Suppressor macrophage treated with lipopolysaccharide for 4 hours (primary cell): ENCODE measurements at places on chromosomes 16 and 17.

- DNase-seq = no peak
Measured at GRCh38 chr17:10121971-10122707, 76.3 kb downstream of the GAS7 start.

DNA sequence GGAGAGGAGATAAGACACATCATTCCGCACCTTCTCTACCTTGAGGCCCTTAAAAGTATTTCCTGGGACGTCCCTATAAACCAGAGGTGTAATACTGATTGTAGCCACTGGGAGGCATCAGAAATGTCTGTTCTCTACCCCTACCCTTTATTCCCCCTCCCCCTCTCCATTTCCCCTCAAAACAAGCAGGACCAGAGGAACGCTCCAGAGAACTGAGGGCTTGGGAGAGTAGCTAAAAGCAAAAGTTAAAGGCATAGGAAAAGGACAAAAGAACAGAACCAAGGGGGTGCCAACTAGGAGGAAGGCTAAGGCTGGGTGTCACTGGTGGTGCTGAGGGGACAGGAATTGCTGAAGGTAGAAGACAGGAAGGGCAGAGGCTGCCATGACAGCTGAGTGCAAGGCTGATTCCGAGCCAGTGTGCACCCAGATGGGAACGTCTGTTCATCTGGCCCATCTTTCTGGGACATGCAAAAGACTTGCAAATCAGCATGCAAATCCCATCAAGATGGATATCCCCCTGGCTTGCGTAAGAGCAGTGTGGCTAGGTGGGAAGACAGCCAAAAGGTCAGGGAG is 6.7 kb downstream of the CAMTA2 start:
- peak; percentile 51 for DNase-seq

- no peak for DNase-seq
Measured at GRCh38 chr17:37123386-37123785, 174.6 kb downstream of the AATF start.

GRCh38 chr16:49287572-49287971 is 5.9 kb upstream of the CBLN1 start:
- DNase-seq = no peak

- no peak for DNase-seq
Measured at GRCh38 chr17:15245054-15245453, 20.1 kb downstream of the PMP22 start.

DNA sequence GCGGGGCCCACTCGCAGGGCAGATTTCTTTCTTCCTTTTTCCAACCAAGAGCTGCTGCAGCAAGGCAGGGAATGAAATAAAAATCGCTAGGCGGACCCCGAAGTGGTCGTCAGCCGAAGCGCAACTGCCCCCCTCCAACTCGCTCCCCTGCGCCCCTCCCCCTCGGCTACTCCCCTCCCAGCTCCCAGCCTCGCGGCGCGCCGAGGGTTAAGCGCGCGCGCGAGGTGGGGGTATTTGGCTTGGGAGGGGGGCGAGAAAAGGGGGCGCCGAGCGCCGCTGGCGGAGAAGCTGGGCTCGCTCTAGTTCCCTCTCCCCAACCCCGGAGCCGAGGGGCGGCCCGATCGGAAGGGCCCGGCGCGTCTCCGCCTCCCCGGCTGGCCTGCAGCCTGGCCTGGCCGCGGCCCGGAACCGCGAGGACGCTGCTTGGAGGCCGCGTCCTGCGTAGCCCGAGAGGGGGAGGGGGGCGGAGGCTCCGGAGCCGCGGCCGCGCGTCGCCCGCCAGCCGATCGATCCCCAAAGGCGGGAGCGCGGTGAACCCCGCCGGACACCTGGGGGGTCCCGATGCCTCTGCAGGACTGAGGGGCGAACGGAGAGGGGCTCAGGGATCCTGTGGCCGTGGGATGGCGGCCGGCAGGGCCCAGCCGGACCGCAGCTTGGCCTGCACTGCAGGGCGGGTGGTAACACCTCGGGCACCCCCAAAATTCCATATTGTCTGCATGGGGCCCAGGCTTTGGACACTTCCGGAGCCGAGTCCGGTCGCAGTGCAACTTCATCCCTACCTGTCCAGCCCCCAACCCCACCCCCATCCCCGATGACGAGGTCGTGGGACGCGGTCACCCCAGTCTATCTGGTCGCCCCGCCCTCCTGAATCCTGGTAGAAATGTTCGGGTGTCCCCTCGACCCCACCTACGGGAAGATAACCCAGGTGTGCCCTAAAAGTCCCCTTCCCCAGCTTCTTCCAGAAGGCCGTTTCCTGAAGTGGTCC is 4.9 kb upstream of the CBX4 start:
- DNase-seq = peak; percentile 56

DNA sequence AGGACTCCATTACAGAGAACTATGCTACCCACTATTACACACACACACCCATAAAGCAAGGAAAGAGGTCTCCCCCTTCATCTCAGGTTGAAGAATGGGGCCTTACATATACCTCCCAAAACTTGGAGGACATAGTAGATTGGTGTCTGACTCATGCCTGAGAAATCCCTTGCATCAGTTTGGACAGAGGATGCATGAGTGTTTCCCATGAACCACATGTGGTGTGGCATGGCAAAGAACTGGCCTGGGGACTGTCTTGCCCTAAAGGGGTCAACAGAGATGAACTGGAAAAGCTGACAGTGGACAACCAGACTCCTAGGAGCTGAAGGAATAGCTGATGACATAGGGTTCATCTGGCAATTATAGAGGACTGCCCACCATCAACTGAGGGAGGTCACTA is 54.0 kb downstream of the DYNLRB2 start:
- DNase-seq = no peak

DNA sequence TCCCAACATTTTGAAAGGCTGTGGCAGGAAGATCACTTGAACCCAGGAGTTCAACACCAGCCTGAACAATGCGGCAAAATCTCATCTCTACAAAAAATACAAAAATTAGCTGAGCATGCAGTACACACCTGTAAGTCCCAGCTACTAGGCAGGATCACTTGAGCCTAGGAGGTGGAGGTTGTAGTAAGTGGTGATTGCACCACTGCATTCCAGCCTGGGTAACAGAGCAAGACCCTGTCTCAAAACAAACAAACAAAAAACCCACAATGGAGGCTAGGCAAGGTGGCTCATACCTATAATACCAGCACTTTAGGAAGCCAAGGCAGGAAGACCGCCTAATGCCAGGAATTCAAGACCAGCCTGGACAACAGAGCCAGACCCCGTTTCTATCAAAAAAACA is 12.0 kb downstream of the APPBP2 start:
- DNase-seq = no peak

- DNase-seq = no peak
Measured at GRCh38 chr16:89924925-89925307, 1.8 kb downstream of the TUBB3 start.

GRCh38 chr16:27353853-27354252 is 40.1 kb downstream of the IL4R start:
- DNase-seq = no peak

DNA sequence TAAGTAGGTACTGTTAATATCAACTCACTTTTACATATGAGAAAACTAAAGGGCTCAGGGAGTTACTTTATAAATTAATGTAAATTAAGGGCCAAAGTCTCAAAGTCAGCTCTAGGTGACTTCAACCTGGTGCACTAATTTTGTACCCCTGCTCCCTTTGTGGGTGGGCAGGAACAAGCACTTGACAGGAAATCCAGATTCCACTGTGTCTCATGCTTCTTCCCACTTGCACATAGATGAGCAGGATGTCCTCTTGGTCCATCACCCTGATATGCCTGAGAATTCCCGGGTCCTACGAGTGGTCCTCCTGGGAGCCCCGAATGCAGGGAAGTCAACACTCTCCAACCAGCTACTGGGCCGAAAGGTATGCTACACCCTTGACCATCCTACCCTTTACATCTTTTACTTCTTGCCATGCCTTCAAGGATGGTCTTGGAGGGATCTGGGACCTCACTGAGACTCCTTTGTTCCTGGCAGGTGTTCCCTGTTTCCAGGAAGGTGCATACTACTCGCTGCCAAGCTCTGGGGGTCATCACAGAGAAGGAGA is 1.3 kb downstream of the ERAL1 start:
- no peak for DNase-seq

- no peak for DNase-seq
Measured at GRCh38 chr16:58198803-58199411, 1.0 kb upstream of the CSNK2A2 start.

DNA sequence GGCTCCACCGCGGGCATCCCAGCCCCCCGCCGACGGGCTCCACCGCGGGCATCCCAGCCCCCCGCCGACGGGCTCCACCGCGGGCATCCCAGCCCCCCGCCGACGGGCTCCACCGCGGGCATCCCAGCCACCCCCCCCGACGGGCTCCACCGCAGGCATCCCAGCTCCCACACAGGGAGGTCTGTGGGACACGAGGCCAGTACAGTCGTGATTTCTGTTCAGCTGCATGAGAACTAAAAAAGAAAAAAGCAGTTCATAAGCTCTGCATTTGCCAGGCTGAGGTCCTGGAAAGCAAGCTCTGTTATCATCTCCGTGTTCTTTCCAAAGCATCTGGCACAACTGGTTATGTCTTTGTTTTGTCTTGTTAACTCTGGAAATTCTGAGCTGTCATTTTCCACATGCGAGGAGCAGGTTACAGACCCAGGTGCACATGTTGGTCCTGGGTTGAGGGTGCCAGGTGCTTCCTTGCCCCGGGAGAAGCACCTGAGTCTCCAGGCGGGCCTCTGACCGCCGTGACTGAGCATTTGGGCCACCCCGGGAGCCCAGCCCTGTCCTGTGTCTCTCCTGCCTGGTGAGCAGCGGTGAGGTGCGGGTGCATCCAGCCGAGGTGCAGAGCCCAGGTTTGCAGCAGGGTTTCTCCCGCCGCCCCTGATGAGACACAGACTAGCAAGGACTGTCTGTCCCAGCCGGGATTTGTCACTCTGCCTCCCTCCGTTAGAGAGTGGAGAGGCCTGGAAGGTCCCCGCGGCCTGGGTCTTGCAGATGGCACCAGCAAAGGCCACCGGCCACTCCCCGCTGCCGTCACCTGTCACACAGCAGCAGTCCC is 9.9 kb upstream of the WFIKKN1 start:
- DNase-seq = no peak

- DNase-seq = no peak
Measured at GRCh38 chr17:83076938-83077337, 2.5 kb upstream of the METRNL start.

DNA sequence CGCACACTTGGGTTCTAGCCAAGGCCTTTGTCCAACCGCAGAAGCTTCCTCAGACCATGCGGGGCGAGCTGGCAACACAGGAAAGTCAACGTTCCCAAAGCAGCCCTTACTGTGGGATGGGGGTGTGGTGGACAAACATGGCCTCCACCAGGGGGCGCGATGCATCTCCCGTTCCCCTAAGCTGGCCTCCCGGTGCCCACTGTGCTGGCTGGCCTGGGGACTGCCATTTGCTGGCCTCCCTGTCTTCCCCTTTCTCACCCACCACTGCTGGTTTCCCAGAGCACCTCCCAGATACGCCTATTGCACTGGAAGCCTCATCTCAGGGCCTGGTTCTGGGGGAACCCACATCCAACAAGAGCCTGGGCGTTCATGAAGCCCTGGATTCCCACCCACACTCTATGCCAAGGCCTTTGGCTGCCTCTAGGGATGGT is 145.3 kb downstream of the IRF8 start:
- peak; percentile 64 for DNase-seq

GRCh38 chr16:48123104-48123788 is 32.5 kb downstream of the ABCC12 start:
- DNase-seq = peak; percentile 79

GRCh38 chr16:47636501-47637099 is 175.5 kb downstream of the PHKB start:
- no peak for DNase-seq

GRCh38 chr17:40025991-40026815 is 11.0 kb downstream of the CSF3 start:
- DNase-seq = no peak

- DNase-seq = no peak
Measured at GRCh38 chr17:1196946-1197345, 17.2 kb upstream of the ABR start.

- no peak for DNase-seq
Measured at GRCh38 chr17:4518901-4519300, 20.2 kb downstream of the SPNS2 start.

GRCh38 chr17:8679126-8679525 is 48.6 kb upstream of the MYH10 start:
- DNase-seq = no peak

GRCh38 chr17:18167421-18167820 is 16.2 kb upstream of the ALKBH5 start:
- no peak for DNase-seq

DNA sequence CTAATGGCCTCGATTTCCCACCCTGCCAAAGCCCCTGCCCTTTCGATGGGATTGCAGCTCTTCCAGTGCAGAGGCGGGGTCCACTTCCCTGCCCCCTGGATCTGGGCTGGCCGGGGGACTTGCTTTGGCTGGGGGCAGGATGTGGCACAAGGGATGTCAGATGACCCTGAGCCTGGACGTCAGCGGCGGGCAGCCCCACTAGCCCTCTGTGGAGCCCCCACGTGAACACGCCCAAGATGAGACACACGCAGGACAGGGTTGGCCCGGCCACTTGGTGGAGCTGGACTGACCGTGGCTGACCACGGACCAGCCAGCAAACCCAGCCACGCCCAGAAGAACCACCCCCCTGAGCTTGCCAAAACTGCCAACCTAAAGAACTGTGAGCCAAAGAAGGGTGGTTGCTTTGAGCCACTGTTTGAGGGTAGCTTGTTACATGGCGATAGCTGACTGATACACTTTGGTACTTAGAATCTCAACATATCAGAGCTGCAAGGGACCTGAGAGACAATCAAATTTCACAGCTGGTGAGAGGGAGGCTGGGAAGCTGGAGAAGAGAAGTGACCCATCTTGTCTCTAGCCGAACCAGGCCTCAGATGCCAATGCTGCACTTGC is 46.6 kb upstream of the PABPN1L start:
- no peak for DNase-seq

DNA sequence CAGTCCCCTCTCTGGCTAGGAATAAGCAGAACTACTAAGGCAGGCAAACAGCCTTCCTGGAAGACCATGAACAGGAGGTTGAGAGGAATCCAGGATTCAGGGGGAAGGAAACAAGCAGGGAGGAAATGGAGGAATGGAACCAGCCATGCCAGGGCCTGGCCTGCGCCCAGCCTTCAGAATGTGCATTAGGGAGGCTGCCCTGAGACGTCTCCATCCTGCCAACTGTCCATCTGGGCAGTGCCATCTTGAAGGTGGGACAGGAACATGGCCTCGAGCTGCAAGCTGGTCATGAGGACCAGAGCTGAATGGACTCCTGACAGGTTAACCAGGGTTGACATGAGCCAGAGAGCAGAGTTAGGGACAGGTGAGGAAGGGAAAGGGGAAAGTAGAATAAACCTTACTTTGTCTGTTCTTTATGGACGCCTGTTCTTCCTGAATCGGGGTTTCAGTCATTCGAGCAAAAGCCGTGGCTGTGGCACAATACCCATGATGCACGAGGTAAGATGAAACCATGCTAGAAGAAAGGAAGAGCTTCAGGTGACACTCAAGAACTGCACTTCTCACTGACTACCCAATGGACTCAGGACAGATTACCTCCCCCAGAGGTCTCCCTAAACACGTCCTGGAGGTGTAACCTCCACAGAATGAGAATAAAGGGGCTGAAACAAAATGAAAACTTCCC is 12.1 kb upstream of the GFOD2 start:
- DNase-seq = no peak
